Vagina (tissue), 2 donors: ENCODE measurements at places on chromosomes 4 and X. TPM values are rescaled to one million over a fixed set of nuclear protein-coding genes. Genes with fewer than 3 reads are reported as not detected.

GRCh38 chr4:7041801-7042502 lies 1.2 kb upstream of the TADA2B start:
- peak overlapping the region; percentile 80 for H3K4me3 ChIP-seq
- H3K27me3 ChIP-seq = no peaks in the 10 kb centered on the region
- H3K36me3 ChIP-seq = no peaks in the 10 kb centered on the region
- peak overlapping the region; percentile 61 for H3K27ac ChIP-seq
- peaks cover 44% of the 10 kb centered on the region for H3K4me1 ChIP-seq

DNA sequence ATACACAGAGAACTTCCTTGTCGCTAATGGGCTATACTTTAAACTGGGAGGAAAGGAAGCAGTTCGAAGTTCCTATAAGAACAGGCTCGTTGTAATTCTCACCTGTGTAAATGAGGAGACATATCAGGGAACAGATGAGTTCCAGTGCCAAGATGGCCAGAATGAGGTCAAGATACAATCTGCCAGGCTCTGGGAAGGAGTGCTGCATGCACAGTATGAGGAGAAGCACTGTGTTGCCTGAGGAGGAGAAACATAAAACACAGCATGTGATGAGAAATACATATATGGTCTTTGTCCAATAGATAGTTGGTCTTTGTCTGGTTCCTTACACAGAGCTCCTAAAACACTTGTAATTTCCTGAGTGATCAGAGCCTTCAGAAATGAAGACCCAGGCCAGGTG lies 24.3 kb downstream of the TMEM192 start:
- no peak overlapping the region for H3K4me3 ChIP-seq
- no peaks in the 10 kb centered on the region for H3K36me3 ChIP-seq
- no peak overlapping the region for H3K27ac ChIP-seq
- no peaks in the 10 kb centered on the region for H3K27me3 ChIP-seq

DNA sequence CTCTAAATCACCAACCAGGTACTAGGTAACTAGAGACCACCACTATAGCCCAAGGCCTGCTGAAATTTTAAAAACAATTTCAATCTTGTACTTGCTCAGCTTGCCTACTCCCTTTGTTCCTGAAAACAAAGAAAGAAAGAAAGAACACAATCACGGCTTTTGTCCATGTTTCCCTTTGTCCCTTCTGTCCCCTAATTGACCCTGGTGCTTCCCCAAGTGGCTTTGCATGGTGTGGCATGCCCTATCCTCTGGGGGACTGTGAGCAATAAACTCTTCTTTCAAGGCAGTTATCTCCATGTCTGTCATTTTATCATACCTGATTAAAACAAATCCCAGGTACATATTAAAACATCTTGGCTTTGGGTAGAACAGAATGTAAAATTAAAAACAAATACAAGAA lies 94.8 kb downstream of the ARSJ start:
- H3K27ac ChIP-seq = no peak overlapping the region
- H3K4me3 ChIP-seq = no peak overlapping the region
- H3K27me3 ChIP-seq = no peaks in the 10 kb centered on the region
- no peaks in the 10 kb centered on the region for H3K36me3 ChIP-seq
- DNase-seq = no peak

GRCh38 chr4:94488670-94489069 lies 36.9 kb downstream of the PDLIM5 start:
- no peak overlapping the region for H3K27ac ChIP-seq
- no peak overlapping the region for H3K4me3 ChIP-seq
- H3K4me1 ChIP-seq = peaks cover 28% of the 10 kb centered on the region
- no peaks in the 10 kb centered on the region for H3K36me3 ChIP-seq
- DNase-seq = no peak

DNA sequence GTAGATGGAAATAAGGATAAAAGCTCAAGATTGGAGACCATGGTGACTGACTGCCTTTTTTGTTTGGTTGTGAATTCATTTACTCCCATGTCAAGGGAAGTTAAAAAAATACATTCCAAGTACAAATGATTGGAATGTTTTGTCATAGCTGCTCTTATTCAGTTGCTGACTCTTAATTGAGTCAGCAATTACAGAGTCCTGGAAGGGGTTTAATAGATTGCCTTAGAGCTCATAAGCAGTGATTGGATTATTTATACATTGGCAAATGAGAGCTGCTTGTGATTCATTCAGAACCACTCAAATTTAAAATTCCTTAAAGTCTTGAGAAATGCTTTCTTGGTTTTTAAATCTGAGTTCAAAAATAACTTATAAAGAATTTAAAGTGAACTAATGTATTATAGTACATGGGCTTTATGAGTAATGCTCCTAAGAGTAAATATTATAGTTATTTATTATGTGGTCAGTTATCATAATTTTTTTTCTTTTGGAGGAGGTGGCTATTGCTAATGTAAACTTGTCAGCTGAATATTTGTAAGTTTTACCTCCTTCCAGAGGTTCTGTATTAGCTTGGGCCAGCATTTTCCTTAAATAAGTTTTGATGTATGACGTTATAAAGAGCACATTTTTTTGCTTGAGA lies 13.6 kb downstream of the JADE1 start:
- no peak overlapping the region for H3K27ac ChIP-seq
- H3K4me3 ChIP-seq = no peak overlapping the region
- peaks cover 35% of the 10 kb centered on the region for H3K4me1 ChIP-seq
- H3K36me3 ChIP-seq = no peaks in the 10 kb centered on the region
- no peaks in the 10 kb centered on the region for H3K27me3 ChIP-seq

DNA sequence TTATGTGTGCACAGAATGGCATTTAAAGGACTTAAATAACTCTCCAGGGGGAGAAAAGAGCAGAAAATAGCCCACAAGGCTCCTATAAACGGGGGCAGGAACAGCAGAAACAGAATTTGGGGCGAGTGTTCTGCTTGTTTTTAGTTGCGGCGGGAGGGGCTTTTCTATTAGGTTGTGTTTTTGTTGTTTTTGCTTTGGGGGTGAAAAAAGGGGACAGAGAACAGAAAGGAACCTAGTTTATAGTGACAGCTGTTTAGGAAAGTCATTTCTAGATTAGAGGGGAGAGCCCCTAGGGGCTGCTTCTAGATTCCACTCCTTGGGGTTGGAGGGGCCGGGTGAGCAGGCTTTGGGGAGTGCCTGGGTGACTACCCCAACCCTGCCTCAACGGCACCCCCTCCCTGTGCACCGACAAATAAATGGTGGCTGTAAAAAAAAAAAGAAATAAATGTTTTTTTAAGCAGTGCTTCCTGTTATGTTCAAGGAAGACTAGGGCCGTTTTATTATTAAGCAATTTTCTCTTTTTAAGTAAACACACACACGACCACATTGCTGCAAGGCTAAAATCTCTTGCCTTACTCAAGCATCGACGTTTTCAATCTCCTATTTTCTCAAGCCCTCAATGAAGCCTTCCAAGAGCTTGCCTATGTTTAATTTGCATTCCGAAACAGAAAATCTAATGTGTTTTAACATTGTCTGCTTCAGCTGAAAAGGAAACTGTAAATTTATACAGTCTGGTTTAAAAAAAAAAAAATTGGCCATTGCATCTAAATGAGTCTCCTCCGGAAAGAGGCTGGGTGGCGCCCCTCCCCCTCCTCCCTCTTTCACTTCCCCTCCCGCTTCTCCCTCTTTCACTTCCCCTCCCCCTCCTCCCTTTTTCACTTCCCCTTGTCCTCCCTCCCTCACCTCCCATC lies 123.3 kb upstream of the TBL1X start:
- no peaks in the 10 kb centered on the region for H3K36me3 ChIP-seq
- H3K4me1 ChIP-seq = peaks cover 15% of the 10 kb centered on the region
- H3K27ac ChIP-seq = peak overlapping the region; percentile 69
- no peak for DNase-seq
- H3K27me3 ChIP-seq = no peaks in the 10 kb centered on the region

DNA sequence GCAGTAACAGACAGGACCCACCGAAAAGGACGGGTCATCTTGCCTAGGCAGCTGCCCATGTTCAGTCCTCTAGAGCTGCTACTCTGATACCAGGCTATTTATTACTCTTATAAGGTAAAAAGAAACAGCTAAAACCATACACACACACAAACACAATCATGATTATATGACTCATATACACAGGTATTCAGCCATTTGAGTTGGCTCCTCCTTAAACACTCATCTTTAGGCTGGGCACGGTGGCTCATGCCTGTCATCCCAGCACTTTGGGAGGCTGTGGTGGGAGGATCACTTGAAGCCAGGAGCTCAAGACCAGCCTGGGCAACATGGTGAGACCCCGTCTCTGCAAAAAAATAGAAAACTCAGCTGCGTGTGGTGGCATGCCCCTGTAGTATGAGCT lies 76.6 kb downstream of the F11 start:
- no peak overlapping the region for H3K27ac ChIP-seq
- DNase-seq = no peak
- no peaks in the 10 kb centered on the region for H3K4me1 ChIP-seq
- no peak overlapping the region for H3K4me3 ChIP-seq
- H3K36me3 ChIP-seq = no peaks in the 10 kb centered on the region

DNA sequence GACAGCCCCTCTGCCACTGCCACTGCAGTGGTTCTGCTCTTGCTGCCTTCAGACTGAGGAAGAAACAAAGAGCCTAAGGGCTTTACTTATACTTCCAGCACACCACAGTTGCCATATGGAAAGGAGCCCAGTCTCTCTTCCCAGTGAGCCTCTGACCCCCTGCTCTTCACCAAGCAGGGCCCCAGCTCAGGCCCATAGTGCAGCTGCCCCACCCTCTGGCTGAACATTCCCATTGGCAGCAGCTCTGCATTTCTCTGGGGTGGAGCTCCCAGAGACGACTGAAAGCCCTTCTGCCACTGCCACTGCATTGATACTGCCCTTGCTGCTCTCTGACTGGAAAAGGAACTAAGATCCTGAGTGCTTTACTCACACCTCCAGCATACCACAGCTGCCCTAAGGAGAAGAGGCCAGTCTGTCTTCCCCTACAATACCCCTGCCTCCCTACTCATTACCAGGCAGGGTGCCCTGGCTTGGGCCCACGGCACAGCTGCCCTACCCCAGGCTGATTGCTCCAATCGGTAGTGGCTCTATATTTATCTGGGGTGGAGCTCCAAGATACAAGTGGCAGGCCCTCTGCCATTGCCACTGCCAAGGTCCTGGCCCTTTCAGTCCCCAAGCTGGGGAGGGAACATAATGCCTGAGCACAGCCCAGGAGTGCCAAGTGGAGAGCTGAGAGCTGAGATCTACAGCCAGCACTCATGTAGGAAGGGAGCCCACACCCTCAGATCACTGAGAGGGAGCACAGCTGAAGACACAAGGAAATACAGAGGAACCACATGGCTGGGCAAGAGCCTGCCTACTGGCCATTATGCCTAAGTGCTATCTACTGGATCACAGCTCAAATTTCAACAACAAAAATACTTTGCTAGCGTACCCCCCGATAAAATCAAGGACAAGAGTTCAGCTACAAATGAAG lies 36.0 kb downstream of the AWAT2 start:
- H3K27ac ChIP-seq = no peak overlapping the region
- no peak for DNase-seq
- H3K4me3 ChIP-seq = no peak overlapping the region
- H3K36me3 ChIP-seq = no peaks in the 10 kb centered on the region
- no peaks in the 10 kb centered on the region for H3K27me3 ChIP-seq

Gene LRCH2
- 10.1 TPM for total RNA-seq

Gene ZFYVE28
- total RNA-seq = 11.3 TPM

Gene PTPN13
- total RNA-seq = 66.3 TPM
